ENCODE measurements at places on chromosomes 6 and 20.

DNA sequence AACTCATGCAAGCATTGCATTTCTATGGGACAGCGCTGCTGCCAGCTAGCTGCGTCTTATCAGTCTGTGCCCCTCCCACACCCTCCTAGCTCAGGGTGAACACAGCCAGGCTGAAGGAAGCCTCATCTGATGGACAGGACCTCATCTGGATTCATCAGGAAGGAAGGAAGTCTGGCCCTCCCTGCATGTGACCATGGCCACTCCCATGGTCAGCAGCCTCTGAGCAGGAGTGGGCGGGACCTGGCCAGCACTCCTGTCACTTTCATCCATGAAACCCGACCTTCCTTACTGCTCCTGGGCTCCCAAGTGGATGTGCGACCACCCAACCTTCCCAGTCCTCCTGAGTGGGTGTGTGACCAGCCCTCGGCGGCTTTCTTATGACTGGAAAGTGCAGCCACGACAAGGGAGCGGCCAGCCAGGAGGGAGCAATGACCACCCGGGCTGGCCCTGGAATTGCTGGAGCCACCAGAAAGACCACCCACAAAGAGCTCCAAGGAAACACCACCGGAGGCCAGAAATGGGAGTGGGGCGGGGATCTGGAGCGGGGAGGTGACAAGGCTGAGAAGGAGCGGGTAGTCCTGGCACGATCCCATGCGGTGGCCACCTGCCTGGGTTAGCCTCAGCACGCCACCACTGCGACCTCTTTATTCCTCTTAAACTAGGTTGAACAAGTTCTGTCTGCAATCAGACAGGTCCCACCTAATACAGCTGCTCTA is 241.2 kb downstream of the TTLL2 start:
- DNase-seq = no peak

DNA sequence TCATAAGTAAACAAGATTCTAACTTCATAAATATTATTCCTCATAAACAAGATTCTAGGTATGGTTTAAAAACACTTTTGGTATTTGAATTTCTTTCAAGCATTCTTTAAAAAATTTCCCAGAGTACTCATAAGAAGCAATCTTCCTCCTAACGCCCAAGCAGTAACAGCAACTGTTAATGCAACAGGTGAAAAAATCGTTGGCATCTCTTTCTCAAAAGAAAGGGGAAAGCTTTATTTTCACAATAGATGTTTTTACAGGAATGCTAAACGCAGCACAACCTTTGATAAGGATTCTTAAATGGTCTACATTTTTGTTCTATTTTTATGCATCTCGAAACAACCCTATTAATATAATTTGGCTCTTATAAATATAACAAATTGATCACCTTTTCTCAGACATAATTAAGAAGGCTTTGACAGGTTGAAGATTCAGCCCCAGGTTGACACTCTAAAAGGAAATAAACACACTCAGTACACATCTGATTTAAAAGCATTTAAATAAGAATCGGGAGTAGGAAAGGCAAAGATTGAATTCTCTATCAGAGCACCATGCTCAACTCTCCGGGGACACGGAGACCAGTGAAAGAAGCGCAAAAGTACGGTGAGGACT is 634 bp downstream of the AHI1 start:
- DNase-seq = no peak

GRCh38 chr20:36653456-36653855 is 7.5 kb upstream of the SLA2 start:
- DNase-seq = no peak

- DNase-seq = no peak
Observed at GRCh38 chr6:52317211-52317610, 32.7 kb upstream of the MCM3 start.

- no peak for DNase-seq
Observed at GRCh38 chr6:75619230-75619899, 17.7 kb downstream of the SENP6 start.

- DNase-seq = no peak
Observed at GRCh38 chr20:63132131-63132714, 83.7 kb downstream of the YTHDF1 start.

DNA sequence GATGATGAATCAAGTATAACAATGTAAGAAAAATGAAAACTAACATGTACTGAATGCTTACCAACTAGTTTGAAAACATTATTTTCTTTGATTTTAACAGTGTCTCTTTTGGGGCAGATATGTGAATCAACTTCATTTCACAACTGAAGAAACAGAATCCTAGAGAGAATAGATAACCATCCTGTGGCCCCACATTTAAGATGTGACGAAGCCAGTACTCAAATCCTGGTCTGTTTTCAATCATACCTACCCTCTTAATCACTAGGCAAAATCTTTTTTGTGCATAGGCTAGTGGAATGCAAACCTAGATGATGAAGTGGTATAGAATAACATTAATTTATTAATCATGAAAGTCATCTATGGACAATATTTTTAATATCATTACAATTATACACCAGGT is 371.6 kb upstream of the EPHA7 start:
- DNase-seq = no peak

GRCh38 chr6:47187893-47188587 is 121.7 kb downstream of the TNFRSF21 start:
- DNase-seq = no peak

- DNase-seq = no peak
Observed at GRCh38 chr6:144681334-144681733, 396.2 kb downstream of the UTRN start.

DNA sequence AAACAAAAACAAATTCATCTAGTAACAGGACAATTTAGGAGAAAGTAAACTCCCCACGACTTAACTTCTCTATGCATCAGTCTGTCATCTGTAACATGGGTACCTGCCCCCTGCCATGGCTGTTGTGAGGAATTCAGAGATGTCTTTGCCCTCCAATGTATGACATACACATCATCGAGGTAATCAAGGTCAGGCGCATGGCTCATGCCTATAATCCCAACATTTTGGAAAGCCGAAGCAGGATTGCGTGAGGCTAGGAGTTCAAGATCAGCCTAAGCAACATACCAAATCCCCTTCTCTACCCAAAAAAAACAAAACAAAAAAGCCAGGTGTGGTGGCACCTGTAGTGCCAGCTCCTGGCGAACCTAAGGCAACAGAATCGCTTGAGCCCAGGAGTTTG is 9.0 kb downstream of the EEF1A1 start:
- no peak for DNase-seq
